Fibroblast of skin of right biceps (primary cell): ENCODE measurements at places on chromosomes 7 and 10.

- peak; percentile 81 for DNase-seq
Observed at GRCh38 chr10:114541081-114541796, 116.8 kb downstream of the ABLIM1 start.

DNA sequence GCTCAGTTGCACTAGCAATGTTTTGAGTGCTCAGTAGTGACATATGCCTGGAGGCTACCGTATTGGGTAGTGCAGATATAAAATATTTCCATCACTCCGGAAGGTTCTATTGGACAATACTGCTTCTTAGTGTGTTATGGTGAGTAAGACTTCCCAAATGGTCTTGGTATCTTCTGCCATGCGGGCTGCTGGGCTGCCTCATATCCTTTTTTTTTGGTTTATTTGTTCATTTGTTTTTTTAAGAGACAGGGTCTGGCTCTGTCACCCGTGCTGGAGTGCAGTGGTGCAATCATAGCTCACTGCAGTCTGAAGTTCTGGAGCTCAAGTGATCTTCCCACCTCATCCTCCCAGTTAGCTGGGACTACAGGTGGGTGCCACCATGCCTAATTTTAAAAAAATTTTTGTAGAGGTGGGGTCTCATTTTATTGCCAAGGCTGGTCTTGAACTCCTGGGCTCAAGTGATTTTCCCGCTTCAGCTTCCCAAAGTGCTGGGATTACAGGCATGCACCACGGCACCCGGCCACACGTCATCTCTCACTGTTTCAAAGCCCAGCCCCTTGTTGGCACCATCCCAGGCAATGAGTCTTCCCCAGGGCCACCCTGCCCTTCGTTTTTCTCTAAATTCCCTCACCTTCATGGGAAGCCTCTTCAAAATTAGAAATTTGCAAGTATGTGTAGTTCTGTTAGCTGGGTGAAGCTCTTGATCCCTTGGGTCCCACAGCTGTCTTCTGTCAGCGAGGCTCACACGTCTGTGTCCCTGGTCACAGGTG, 111.0 kb upstream of the KLF14 start:
- peak; percentile 81 for DNase-seq

- DNase-seq, result no peak
Observed at GRCh38 chr10:35347121-35347562, 10.8 kb downstream of the CCNY start.

DNA sequence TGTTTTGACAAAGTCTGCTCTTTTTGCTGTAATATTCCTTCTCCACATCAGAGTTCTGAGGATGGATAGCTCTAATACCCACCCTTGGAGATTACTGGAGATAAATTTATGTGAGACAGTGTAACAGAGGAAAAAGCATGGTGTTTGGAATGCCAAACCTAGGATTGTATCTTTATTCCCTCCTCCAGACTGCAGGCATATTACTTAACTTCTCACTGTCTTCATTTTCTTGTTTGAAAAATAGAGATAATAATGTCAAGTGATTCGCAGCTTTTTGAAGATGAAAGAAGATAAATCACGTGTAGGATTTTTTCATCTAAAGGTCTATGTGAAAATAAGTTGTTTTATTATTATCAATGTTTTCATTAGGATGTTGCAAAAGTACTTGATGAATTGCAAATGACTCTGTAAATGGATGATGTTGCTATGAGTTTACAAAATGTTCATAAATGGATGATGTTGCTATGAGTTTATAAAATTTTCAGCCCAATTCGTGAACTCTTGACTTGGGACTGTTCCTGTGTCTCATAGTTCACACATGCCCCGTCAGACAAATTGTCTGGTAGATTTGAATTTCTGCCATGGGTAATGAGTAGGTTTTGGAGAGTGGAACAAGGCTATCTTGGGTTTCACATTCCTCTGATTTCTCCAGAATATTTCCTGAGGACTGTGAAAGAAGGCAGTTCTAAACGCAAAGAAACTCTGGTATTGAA, 113.1 kb upstream of the IGFBP3 start:
- peak; percentile 87 for DNase-seq

DNA sequence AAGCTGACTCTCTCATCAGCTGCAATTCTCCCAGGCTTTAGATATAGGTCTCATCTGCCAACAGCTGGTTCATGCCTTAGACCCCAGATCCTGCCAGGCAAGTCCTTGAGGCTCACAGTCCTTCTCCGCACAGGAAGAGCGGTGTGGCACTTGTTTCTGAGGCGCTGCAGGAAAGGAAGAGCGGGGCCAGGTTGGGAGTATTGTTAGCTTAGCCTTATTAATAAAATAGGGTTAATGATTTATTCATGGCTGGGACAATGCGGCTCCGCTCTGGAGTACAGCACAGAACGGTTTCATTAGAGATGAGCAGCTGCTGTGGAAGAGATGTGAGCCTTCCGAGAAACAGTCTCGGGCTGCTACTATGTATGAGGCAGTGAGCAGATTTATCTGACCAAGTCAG, 78.1 kb downstream of the FZD1 start:
- no peak for DNase-seq

GRCh38 chr7:118153551-118154177, 30.3 kb upstream of the LSM8 start:
- peak; percentile 34 for DNase-seq

DNA sequence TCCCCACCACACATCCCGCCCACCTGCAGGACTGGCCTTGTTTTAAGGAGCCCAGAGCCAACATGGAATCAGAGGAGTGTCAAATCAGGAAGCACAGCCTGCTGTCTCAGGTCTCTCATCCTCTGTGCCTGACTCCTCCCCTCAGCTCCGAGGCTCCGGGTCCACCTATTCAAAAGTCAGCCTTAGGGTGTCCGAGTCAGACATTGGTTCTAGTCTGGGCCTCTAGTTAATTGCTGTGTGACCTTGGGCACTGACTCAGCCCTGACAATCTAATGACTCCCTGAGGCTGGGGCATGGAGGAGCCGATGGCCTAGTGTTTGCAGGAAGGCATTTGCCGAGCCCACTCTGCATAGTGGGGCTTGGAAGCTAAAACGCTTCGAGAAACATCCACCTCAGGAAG, 223.1 kb upstream of the PPP2R2D start:
- DNase-seq, result no peak

- peak; percentile 70 for DNase-seq
Observed at GRCh38 chr7:1664711-1665548, 5.1 kb upstream of the ELFN1 start.

DNA sequence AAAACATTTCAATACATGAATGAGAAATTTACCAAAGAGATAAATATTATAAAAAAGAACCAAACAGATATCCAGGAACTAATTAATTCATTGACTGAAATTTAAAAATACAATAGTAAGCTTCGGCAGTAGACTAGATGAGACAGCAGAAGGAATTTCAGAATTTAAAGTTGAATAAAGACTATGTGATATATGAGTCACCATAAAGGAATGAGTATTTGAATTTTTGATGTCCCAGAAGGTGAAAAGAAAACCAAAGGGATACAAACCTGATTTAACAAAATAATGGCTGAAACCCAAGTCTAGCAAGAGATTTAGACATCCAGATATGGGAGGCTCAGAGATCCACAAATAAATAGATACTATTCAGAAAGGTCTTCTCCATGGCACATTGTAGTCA, 623.9 kb upstream of the FOXK1 start:
- DNase-seq, result no peak

DNA sequence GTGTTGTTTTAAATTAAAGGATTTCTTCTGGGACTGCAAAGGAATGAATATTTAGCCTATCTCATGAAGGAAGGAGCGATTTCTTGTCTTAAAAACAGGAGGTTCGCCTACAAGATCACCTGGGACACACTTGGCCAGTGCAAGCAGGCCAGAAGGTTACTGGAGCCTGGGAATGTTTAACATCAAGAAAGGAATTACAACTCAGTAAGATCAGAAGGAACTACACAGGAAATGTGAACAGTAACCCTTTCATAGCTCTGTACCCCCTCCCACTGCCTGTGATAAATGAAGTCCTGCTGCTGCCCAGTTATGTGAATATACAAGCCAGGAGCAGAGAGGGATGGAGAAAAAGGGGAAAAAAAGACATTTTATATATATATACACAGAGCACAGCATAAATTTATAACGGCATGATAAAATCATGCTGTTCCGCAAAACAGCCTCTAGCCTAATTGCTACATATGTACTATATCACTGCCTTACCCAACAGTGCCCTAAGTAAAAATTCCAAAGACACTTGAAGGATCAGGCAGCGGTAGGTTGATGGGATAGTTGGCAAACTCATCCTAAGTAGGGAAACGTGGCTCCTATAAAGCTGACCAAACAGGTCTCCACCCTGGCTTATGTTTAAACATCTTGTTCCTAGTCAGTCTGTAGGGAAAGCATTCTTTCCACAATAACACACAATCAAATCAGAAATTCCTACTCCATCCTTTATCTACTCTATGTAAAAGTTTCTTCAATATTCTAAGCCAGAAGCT, 63.8 kb downstream of the ZNF438 start:
- DNase-seq, result no peak

DNA sequence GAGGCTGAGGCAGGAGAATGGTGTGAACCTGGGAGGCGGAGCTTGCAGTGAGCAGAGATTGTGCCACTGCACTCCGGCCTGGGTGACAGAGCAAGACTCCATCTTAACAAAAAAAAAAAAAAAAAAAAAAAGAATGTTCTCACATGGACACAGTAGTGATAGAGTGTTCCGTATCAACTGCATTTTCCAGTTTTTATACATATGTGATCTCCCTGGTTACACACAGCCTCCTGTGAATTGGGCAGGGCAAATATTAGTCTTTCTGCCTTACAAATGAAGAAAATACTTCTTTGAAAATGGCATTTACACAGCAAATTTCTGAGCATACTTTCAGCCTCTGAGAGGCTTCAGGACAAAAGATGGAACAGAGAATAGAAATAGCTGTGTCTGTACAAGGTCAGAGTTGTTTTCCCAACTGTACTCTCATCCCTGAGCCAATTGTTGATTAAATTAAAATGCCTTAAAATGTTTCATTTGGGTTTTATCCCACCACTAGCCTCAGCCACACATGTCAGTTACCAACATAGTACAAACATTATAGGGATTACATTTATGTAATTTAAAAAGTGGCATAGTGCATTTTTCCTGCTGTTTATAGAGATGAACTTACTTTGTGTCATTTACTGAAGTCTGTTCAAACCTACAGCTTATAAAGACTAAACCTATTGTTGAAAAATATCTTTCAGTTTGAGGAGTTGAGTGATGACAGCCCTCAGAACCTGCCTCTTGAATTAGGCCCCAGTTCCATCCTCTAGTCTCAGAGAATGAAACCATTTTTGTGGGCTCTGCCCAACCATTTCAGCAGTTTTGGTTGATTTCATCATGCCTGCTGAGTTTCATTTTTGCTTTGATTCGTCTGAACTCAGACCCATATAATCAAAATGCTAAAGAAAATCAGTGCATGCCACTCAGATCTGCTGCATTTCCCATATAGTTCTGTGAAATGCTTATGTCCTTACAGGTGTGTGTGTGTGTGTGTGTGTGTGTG, 609.4 kb upstream of the C7orf33 start:
- peak; percentile 3 for DNase-seq

- DNase-seq, result no peak
Observed at GRCh38 chr7:43124388-43124787, 11.9 kb downstream of the HECW1 start.

- no peak for DNase-seq
Observed at GRCh38 chr10:20712774-20713173, 184.3 kb downstream of the NEBL start.

DNA sequence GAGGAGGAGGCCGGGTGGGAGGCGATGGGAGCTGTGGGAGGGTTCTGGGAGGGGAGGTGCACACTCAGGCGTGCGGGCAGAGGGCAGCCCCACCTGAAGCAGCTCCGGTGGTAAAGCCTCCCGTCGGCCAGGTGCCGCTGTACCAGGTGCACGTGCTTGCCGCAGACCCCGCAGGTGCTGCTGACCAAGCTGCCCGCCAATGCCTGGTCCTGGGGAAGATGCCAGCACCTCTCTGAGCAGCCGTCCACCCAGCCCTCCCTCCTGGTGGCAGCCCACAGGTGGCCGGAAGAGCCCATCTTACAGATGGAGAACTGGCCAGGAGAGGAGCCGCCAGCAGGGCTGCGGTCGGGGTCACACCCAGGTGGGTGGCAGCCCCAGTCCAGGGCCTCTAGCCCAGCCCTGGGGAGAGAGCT, 12.6 kb downstream of the MICALL2 start:
- DNase-seq, result no peak

- DNase-seq, result no peak
Observed at GRCh38 chr7:17150018-17150417, 148.4 kb upstream of the AHR start.

- no peak for DNase-seq
Observed at GRCh38 chr7:106354822-106355221, 70.0 kb upstream of the NAMPT start.

GRCh38 chr7:36887969-36888368, 163.7 kb upstream of the AOAH start:
- no peak for DNase-seq

DNA sequence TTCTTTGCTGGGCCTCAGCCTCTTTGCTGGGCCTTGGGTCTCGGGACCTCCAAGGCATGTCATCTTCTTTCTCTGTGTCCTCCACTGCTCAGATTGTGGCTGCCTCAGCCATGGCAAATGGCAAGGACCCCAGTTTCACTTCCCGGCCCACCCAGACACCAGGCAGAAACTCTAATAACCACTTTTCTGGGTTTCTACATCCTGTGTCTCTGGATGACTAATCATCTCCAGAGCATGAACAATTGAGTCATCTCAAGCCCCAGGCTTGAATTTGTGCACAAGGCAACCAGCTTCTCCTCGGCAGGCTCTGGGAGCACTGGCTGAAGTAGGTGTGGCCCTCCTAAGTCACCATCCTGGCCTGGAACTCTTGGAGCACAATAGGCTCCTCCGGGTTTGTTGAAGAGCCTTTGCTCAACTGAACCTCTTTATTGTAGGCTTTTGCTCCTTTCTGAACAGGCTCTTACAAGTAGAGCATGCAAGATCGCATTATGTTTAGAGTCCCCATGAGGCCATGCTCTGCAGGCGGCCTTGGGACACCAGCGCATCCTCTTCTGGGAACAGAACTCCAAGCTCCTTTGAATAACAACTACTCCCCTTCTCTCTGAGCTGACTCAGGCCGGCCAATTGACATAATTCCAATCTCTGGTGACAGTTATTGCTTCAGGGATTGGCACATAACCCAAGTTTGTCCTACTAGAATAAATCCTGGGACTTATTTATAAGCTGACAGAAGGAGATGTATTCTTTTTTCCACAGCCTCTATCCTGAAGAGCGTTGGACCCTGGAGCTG, 218.1 kb downstream of the WDR11 start:
- DNase-seq, result peak; percentile 32

- DNase-seq, result no peak
Observed at GRCh38 chr7:100789055-100789454, 38.3 kb downstream of the EPHB4 start.

- no peak for DNase-seq
Observed at GRCh38 chr7:18623389-18623788, 127.8 kb downstream of the HDAC9 start.

GRCh38 chr10:82866424-82867020, 991.5 kb downstream of the NRG3 start:
- DNase-seq, result peak; percentile 82
